ENCODE measurements at places on chromosomes 7 and 10.
A peak's percentile ranks its signal among the peaks of the same experiment; 100 is the strongest.

DNA sequence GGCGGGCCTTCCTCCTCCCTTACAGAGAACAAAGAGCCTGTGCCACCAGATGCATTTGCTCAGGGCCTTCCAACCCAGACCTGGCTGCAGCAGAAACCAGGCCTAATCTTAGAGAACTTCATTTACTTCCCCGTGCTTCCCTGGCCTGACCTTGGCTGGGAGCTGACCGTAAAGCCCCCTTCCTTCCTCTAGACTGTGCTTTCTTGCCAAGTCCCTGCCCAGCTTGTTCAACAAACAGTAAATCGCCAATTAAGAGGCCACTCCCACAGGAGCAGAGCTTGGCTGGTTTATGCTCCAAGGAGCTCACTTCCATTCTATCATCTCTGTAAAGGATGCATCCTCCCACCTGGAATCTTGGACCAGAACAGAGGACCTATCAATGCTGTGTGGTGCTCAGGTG, 110.9 kb downstream of the COL13A1 start:
- DNase-seq = no peak

- no peak for DNase-seq
Measured at GRCh38 chr10:119919826-119920225, 27.3 kb downstream of the SEC23IP start.

DNA sequence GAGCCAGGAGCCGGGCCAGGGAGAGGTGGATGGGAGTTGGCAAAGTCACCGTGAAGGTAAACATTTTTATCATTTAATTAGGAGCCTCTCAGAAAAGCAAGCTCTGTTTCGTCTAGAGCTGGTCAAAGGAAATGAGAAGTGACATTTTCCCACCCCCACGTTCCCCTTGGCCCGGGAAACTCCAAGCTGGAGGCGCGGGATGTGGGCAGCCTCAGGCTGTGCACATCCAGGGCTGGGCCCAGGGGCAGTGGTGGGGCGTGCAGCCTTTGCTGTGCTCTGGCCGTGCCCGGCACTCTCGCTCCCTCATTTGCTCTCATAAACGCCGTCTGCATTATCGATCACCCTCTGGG, 135.6 kb upstream of the RET start:
- no peak for DNase-seq

DNA sequence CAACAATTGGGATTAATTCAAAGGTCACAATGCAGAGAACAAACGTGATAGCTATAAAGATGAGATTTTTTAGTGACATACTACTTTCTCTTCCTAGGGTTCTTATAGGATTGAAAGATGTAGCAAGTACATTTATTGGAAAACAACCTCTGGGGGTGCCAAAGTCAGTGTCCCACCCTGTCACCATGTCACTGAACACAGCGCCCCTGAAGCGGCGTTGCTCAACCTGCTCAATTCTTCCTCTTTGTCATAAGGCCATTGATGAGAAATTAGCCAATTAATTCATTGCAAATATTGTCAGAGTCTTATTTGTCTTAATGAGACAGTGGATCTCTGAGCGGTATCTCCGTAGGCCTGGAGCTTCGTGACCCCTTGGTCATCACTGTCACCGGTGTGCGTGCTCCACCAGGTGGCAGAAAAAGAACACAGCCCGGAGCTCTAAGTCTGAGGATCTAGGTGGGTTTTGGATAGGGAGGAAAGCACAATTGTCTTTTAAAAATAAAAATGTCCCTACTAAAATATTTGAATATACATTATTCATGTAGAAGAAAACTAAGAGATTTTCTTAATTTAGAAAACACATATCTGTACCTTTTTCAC, 362.6 kb downstream of the PAXIP1 start:
- DNase-seq = no peak

- DNase-seq = no peak
Measured at GRCh38 chr10:3648576-3648975, 136.4 kb downstream of the KLF6 start.

- peak; percentile 29 for DNase-seq
Measured at GRCh38 chr10:15370212-15370855, 755 bp downstream of the FAM171A1 start.

GRCh38 chr10:68235581-68235980, 3.7 kb upstream of the ATOH7 start:
- no peak for DNase-seq

DNA sequence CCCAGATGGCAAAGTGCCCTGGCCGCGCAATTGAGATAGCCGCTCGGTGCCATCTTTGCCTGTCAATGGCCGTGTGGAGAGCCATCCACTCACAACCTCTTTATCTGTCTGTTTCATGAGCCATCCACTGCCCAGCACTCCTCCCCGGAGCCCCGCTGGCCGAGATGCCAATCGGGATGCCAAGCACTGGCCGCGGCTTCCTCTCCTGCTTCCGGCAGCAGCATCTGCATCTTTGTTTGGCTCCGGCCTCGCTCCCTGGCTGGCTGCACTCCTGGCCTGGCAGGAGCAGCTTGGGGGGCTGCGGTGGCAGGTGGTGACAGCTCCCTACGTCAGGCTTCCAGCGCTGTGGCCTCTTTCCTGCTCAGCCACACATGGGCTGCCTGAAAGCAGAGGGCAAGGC, 231.7 kb downstream of the USP6NL start:
- no peak for DNase-seq

DNA sequence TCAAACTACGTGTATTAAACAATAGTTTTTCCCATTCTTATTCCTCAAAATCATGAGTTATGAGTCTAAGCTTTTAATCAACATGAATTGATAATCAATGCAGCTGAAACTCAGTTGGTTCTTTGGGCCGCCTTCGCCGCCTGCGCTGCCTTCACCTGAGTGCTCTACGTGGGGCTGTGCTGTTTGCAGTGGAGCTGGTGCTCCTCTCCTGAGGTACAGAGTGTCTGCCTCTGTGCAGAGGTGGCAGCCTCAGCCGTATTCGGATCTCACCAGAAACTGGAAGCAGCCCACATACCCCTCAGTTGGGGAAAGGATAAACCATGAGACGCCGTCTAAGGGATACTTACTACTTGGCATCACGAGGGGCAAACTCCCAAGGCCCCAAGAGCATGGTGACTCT, 15.5 kb downstream of the NOM1 start:
- DNase-seq = no peak

GRCh38 chr10:70617798-70618568, 15.4 kb upstream of the PRF1 start:
- no peak for DNase-seq

DNA sequence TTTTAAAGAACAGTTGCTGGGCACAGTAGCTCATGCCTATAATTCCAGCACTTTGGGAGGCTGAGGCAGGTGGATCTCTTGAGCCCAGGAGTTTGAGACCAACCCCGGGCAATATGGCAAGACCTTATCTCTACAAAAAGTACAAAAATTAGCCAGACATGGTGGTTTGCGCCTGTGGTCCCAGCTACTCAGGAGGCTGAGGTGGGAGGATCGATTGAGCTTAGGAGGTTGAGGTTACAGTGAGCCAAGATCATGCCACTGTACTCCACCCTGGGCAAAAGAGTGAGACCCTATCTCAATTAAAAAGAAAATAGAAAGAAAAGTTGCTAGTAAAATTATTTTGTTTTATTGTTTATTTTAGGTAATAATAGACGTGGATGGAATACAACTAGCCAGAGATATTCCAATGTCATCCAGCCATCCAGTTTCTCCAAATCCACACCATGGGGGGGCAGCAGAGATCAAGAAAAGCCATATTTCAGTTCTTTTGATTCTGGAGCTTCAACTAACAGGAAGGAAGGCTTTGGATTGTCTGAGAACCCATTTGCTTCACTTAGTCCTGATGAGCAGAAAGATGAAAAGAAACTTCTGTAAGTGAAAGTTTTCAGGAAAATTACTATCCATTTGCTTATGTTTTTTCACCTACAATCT, 3.0 kb downstream of the NUP42 start:
- DNase-seq = peak; percentile 44

DNA sequence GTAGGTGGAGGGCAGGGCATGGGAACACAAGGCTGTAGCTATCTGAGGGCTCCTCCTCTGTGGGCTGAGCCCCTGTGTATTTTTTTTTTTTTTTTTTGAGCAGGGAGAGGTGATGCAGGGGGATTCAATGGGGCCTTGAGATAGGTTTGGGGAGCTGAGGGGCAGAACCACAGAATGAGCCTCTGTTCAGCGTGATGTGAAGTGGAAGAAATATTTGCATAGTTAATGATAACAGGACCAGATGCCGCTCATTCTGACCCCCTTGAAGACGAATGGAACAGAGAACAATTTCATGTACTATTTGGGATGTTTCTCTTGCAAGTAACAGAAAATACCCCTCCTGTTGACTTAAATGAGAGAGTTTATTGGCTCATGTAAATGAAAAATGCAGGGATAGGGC, 69.7 kb upstream of the EMX2 start:
- DNase-seq = no peak

DNA sequence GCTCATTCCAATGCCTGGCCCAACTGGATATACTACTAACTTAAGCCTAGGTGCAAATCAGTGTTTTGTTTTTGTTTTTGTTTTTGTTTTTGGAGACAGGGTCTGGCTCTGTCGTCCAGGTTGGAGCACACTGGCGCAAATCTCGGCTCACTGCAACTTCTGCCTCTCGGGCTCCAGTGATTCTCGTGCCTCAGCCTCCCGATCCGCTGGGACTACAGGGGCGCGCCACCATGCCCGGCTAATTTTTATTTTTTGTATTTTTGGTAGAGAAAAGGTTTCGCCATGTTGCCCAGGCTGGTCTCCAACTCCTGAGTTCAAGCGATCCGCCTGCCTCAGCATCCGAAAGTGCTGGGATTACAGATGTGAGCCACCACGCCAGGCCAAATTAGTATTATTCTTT, 1.6 kb downstream of the PPP3CB start:
- DNase-seq = no peak

Data from Caki2 (cell line).